ENCODE measurements at places on chromosomes 6 and 20. TPM values are rescaled to one million over a fixed set of nuclear protein-coding genes. Genes with fewer than 3 reads are reported as not detected.

SLC26A8 gene
- 0.33 TPM for total RNA-seq

C4B gene
- total RNA-seq: 5.0 TPM

FAM209B gene
- 1.5 TPM for total RNA-seq

TOMM6 gene
- 284 TPM for total RNA-seq

NXT1 gene
- 32.5 TPM for total RNA-seq

CTAGE9 gene
- not detected for total RNA-seq

- DNase-seq: no peak
Measured at GRCh38 chr6:159977255-159977903, 8.5 kb downstream of the IGF2R start.

- no peak for DNase-seq
Measured at GRCh38 chr6:71430018-71430417, 141.4 kb downstream of the OGFRL1 start.

GRCh38 chr6:7232351-7232750 lies 80.6 kb downstream of the SSR1 start:
- no peak for DNase-seq

Data from natural killer cell treated with Interleukin-12 subunit alpha and Interleukin-12 subunit beta and Interleukin-15 and Interleukin-18, amount 100 ng/mL, for 72 hours (primary cell).